ENCODE measurements at places on chromosomes 13 and 19.

GRCh38 chr13:34114581-34114980 lies 296.6 kb downstream of the RFC3 start:
- no peak for DNase-seq

GRCh38 chr13:93238711-93239110 lies 12.1 kb downstream of the GPC6 start:
- no peak for DNase-seq

- DNase-seq, result no peak
These were observed 3.5 kb upstream of the TLE5 start for GRCh38 chr19:3065675-3066357.

- DNase-seq, result no peak
These were observed 8.4 kb downstream of the ZNF808 start for GRCh38 chr19:52535771-52536447.

- DNase-seq, result peak; percentile 6
These were observed 200.9 kb upstream of the TMTC4 start for GRCh38 chr13:100875392-100876043.

DNA sequence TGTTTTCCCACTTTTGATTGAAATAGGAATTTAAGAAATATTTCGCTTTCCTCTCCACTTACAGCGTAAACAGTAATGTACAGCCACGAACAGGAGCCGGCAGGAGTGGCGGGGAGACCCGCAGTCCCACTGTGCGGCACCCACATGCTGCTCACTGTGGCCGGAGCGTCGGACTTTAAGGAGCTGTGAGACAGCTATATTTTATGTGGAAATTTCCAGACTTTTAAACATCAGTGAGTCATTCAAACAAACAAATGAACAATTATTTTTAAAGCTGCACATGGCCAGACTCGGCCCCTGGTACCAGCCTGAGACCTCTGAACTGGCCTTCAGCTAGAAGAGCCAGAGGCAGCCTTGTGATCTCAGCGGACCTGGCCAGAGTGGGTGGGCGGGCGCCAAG lies 52.5 kb downstream of the CRYL1 start:
- no peak for DNase-seq

- peak; percentile 64 for DNase-seq
These were observed 33.3 kb upstream of the MICU2 start for GRCh38 chr13:21637296-21637695.

- DNase-seq, result no peak
These were observed 3.4 kb downstream of the TBXA2R start for GRCh38 chr19:3603121-3603811.

GRCh38 chr19:31289976-31290375 lies 59.3 kb downstream of the TSHZ3 start:
- DNase-seq, result no peak

- peak; percentile 30 for DNase-seq
These were observed 14.6 kb downstream of the GNA11 start for GRCh38 chr19:3108775-3109174.

DNA sequence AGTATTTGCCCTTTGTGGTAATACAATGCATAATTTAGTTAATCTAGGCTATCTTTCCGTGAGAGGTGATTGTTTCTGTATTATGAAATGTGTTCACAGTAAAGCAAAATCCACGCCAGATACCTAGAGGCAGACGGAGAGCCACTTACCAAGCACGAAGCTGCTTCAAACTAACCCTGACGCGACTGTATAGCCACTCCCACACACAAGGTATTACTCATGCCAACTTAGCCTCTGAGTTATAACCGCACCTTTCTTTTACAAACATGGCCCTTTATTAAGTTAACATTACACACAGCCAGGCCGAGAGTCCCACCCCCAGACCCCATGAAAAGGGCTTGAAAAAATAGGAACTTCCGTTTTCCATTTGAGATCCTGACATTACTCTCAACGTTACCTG lies 185.7 kb downstream of the ABCC4 start:
- DNase-seq, result no peak

DNA sequence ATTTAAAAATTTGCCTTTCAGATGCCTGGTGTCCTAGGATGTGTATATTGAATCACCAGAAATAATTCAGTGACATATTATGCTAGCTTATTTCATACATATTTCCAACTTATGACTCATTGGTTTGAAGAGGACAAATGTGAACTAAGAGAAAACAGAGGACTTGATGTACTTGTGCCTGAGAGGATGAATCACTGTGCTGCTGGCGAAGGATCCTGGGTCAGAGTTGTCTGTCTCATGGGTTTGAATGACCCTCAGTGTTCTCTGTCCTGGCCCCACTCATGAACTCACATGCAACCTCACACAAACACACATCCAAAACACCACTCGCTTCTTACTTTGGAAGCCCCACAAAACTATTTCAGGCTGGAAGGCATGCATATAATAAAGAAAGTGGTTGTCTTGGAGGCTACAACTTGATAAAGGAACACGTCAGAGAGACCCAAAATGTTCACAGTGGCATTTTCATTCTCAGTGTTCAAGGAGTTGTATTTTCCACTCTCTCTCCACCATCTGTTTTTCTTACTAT lies 129.0 kb upstream of the SPRY2 start:
- DNase-seq, result peak; percentile 70

DNA sequence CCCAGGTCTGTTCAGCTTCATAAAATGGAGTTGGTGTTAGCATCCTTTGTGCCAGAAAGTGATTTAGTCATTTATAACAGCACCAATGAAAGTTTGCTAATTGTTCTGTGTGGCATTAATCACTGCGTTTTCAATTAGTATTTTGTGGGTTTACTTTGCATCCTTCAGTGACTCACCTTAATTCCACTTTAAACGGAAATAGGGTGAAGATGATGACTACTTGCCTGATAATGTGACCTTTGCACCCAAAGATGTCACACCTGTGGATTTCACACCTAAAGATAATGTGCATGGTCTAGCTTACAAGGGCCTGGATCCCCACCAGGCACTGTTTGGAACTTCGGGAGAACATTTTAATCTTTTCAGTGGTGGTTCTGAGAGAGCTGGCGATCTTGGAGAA lies 15.0 kb downstream of the GPATCH1 start:
- DNase-seq, result no peak

- no peak for DNase-seq
These were observed 85.3 kb downstream of the LRCH1 start for GRCh38 chr13:46638262-46638661.

DNA sequence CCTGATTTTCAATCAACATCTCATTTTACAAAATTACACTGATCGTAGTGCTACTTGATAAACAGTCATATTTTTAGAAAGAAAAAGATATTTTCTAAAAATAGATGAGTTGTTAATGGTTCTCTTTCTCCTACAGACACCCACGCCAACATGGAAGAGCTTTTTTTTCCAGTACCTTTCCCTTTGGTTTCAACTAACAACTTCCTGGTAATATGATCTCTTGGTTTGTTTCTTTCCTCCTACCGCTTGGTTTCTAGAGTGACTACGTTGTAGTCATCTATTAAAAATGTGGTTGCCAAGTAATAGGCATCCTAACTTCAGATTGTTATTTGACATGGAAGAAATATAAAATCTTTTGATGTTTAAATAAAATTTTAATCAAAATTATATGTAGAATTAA lies 189.0 kb downstream of the LACC1 start:
- no peak for DNase-seq

GRCh38 chr13:110506859-110507566 lies 54.5 kb downstream of the RAB20 start:
- DNase-seq, result no peak

DNA sequence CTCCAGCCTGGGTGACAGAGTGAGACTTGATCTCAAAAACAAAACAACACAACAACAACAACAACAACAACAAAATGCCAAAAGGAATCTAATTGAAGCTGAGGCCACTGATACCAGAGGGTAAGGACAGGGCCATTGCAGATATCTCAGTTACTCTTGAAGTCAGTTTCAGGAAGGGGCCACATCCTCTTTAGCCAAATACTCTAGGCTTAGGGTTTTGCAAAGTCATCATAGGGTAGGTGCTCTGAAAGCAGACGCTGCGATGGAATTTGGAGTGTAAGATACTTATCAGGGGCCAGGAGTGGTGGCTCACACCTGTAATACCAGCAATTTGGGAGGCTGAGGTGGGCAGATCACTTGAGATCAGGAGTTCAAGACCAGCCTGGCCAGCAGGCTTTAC lies 46.6 kb upstream of the UBAC2 start:
- no peak for DNase-seq

DNA sequence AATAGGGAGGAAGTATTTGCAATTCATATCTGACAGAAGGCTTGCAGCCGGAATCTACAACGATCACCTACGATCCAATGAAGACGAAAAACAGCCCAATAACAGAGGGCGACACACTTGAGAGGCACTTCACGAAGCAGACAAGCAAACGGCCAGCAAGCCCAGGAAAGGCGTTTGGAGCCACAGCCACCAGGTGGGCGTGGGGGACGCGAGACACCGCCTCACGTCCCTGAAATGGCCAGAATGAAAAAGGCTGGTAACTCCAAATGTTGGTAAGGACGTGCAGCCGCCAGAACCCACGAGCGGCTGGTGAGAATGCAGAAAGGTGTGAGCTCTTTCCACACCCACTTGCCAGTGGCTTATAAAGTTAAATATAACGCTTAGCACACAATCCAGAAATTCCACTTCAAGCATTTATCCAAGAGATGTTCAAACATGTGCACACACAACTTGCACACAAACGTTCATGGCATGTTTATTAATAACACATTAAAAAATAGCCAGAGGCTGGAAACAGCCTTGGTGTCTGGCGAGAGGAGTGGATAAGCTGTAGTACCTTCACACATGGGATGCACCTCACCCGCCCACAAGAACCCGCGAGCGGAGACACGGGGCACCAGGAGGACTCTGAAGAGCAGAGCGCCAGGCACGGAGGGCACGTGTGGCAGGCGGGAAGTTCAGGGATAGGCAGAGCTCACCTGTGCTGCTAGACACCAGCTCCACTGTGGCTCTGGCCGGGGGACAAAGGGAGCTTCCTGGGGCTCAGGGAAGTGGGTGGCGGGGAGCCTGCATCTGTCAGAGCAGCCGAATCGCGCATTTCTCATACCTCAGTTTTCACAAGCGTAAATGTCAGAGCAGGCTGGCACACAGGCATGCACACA lies 89.3 kb downstream of the SPACA7 start:
- DNase-seq, result no peak

- DNase-seq, result no peak
These were observed 2.0 kb downstream of the COL5A3 start for GRCh38 chr19:10008184-10008765.

- no peak for DNase-seq
These were observed 55.1 kb downstream of the LMO7 start for GRCh38 chr13:75691183-75691582.

Data from MG63 (cell line).